Fibroblast of skin of left biceps (primary cell): ENCODE measurements at places on chromosomes 5 and 9.

DNA sequence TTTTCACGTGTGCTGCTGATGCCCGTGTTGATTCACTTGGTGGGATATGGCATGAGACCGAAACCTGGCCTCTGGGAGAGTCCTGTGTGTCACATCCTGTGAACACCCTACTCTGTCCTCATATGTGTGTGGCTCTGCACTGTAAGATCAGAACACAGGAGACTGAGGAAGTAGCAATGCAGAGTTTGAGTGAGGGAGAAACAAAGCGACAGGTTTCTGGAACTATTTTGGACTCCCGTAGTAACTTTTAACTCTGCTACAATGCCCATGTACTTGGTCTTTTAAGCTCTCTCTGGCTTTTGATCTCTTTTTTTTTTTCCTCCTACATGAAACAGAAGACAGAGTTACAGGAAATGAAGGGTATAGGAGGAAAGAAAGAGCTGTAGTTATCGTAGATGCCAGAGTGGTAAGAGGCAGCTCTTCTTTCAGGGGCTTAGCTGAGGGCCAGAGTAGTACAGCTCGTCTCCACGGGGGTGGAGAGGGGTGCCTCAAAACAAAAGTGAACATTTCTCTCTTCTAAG lies 26.6 kb downstream of the GRAMD2B start:
- DNase-seq: no peak

DNA sequence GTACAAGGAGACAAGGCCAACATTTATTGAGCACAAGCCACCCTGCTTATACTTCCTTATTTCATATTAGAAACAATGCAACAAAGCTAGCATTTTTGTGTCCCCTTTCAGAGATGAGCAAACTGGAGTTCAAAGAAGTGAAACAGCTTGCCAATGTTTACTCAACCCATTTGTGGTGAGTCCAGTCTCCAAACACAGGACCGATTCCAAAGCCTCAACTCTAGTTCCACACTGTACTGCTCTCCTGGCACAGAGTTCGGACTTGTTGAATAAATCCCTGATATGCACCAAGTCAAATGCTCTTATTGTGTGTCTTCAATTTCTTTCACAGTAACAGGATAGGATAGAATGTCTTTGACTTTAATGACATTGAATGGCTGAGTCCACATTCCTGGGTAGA lies 604.8 kb upstream of the BRINP1 start:
- no peak for DNase-seq

GRCh38 chr5:17222664-17223063 lies 5.2 kb downstream of the BASP1 start:
- peak; percentile 77 for DNase-seq

DNA sequence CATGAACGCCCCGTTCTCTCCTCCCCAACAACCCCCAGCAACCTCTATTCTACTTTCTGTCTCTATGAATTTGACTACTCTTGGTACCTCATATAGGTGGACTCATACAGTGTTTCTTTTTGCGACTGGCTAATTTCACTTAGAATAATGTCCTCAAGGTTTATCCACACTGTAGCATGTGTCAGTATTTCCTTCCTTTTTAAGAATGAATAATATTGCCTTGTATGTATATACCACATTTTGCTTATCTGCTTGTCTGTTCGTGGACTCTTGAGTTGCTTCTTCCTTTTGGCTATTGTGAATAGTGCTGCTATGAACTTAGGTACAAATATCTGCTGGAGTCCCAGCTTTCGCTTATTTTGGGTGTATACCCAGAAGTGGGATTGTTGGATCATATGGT lies 42.7 kb downstream of the IQGAP2 start:
- DNase-seq: no peak

GRCh38 chr5:64603676-64604075 lies 86.6 kb upstream of the SHISAL2B start:
- no peak for DNase-seq

DNA sequence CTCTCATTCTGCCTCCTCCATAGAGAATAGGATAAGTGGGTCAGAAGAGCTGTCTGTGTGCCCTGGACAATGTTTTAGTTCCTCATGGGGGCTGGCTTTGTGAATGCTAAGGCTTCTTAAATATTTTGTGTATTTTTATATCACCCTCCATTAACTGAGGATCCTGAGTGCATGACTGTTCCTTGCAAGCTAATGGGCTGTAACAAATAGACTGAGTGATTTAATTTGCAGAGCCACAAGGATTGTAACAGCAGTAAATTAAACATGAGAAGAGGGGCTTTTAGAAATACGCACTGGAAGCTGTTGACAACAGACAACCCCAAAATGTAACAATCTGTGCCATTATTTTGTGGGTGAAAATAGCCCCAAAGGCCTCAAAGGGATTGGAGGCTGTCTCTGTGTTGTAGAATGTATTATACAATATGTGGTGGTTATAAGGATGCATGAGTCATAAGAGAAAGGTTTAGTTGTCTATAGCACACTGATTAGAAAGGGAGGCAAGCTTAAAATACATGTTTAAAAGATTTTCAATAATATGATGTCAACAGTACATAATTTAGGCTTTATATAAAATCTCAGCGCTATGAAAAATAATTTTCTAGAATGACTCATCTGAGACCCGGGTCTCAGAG lies 152.7 kb upstream of the ACTBL2 start:
- no peak for DNase-seq

- DNase-seq: no peak
These were observed 52.4 kb upstream of the LRRTM2 start for GRCh38 chr5:138927544-138927943.

DNA sequence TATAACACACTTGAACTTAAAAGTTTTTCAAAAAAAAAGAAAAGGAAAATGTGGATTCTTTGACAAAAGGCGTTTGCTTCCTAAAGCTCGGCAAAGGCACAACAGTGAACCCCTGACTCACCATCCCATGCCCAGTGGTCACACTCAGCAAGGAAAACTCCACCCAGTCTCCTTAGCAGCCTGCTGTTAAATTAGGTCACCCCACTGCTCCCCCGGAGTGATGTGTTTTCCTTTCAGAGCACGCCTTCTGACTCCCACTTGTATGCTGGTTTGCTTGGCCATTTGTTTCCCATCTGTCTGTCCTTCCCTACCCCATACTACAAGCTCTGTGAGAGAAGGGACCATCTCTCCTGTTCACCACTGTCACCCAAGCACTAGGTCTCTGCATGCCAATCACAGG lies 23.8 kb downstream of the RETREG1 start:
- DNase-seq: no peak

DNA sequence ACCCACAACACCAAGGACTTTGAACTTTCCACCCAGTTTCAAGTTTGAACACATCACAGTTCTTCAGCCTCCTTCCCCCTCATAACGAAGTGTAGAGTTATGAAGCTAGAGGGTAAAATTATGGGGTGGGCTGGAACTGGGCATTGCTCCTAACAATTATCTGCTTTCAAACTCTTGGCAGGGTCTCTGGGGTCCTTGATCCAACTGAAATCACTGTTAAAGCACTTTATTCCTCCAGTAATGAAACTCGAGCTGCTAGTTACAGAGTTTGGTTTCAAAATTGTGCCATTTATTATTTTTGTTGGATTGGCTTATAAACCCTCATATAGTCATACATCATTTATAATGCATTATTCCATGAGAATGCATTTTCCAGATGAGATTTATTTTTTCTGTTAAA lies 158.5 kb downstream of the RGS3 start:
- DNase-seq: no peak

GRCh38 chr5:153952057-153952456 lies 86.7 kb downstream of the FAM114A2 start:
- DNase-seq: no peak
